BJ (cell line): ENCODE measurements at places on chromosomes 13 and 19. TPM values are rescaled to one million over a fixed set of nuclear protein-coding genes. Genes with fewer than 3 reads are reported as not detected.

- DNase-seq, result no peak
Measured at GRCh38 chr13:22009937-22010336, 339.1 kb downstream of the FGF9 start.

- no peak for DNase-seq
Measured at GRCh38 chr19:28602675-28603298, 610.2 kb downstream of the UQCRFS1 start.

Gene ZNF221
- polyA plus RNA-seq, result 0.64 and 1.2 TPM in 2 replicates

DNA sequence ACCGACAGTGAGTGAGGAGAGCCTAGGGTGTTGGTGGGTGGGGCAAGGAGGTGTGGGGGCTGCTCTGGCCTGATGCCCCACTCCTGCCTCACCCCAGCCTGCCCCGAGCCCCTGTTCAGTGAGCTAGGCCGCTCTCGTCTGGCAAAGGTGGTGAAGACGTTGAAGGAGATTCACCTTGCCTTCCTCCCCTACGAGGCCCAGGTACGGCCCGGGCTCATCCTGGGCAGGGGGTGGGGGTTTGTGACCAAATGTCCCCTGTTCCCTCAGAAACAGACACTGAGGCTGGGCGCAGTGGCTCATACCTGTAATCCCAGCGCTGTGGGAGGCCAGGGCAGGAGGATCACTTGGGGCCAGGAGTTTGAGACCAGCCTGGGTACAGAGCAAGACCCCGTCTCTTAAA lies 3.9 kb downstream of the STXBP2 start:
- no peak for DNase-seq

Gene GPR12
- polyA plus RNA-seq, result not detected in 2 replicates

DNA sequence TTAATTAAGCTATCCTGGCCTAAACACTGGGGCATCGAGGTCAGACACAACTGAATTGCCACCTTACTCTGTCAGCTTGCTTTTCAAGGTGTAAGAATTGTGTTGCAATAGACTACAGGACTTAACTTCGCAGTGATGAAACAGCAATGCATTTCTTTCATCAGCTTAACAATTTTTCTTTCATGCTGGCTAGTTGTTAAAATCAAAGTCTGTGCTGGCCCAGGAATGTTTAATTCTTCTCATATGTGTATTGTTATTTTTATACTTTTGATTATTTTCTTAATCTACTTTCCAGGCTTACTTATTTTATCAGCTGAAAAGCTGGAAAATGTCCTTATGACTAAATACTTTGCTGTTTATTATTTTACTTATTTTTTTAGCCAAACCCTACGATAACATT lies 79.7 kb downstream of the EFNB2 start:
- DNase-seq, result no peak

Gene KCTD4
- 0.10 and 0.15 TPM in 2 replicates for polyA plus RNA-seq

DNA sequence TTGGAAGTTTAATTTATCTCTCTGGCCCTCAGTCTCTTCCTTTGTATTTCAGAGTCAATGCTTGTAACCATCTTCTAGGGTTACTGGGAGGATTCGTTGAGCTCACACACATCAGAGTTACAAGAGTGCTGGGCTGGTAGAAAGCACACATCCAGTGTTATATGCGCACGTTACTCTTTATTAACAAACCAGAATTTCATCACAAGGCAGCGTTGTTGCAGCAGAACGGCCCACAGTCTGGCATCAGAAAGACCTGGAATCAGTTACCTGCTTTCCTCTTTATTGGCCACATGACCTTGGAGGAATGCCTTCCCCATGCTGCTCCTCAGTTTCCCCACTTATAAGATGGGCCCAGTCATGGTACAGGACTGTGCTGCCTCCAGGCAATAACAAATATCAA lies 3.9 kb downstream of the ZNF865 start:
- no peak for DNase-seq

DNA sequence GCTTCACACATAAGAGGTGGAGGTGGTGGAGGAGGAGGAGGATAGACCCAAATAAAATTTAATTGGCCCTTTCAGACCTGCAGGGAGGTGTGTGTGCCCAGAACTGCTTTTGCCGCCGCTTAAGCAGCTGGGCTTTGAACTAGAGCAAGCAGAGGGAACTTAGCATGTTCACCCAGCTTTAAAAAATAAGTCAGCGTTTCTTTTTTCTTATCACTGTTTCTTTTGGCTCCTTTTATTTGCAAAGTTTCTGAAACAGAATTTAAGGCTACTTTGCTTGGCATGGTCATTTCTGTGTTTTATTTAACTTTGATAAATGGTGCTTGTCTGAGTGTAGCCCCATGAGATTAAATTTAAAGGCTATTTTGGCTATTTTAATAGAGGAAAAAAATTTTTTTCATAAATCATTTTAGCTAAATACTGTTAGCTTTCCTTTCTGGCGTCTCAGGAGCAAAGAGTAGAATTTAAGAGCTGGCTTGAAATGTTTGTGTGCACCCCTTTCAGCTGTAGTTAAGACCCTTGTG lies 43.3 kb upstream of the RNF113B start:
- no peak for DNase-seq

DNA sequence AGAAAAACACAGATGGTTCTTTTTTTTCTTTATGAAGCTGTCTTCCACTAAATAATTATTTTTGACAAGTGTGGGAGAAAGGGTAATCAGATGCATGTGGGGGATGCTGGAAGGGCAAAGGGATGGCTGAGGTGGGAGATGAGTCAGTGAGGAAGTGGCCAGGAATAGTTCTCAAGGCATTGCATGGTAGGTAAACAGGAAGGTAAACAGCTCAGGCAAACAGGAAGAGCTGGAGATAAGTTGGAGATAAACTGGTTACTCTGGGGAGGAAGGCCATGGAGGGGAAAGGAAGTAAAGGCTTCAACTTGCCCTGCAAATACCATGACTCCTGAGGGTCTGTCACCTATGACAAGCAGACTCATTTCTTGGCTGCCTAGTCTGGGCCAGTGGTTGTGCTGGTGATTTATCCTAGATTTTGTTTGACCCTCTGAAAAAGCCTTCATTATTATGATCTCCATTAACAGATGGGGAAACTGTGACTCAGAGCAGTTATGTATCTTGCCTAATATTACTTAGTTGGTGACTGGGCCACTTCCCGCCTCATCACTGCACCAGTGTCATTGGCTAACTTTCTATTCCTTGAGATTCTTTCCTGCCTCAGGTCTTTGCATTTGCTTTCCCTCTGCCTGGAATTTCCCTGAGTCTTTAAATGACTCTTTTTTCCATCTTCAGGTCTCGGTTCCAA lies 17.1 kb downstream of the ACTL9 start:
- no peak for DNase-seq

DNA sequence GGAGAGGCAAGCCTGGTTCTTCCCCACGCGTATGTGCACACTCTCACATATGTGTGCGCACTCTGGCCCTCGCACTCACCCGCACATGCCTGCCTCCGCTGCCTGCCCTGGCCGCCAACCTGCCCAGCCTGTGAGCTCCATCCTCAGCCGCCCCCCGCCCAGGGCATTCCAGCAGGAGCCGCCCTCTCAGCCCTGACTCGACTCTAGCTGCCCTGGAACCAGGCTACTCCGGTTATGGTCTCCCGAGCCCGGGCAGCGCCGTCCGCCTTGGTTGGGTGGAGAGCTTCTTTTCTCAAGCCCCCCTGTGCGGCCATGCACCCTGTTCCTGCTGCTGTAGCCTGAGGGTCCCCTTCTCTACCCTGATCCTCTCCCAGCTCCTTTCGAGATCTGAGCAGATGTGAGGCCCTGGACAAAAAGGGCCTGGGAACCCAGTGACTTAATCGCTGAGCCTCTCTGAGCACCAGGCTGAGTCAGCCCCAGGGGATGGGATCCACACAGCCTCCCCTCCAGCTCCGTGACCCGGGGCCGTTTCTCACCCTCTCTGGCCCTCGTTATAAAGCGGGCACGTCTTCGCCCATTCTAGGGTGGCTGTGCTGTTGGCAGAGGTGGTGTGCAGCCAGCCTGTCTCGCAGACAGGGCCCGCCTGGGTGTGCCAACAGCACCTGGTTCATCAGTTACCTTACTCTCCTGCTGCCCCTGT lies 191.5 kb downstream of the TEX29 start:
- DNase-seq, result no peak

GRCh38 chr13:23753458-23753857 lies 135.7 kb downstream of the MIPEP start:
- DNase-seq, result no peak

GRCh38 chr13:80157261-80157932 lies 183.5 kb downstream of the SPRY2 start:
- no peak for DNase-seq

Gene AMER2
- not detected in 2 replicates for polyA plus RNA-seq

GRCh38 chr13:113756441-113757097 lies 2.5 kb upstream of the TMEM255B start:
- no peak for DNase-seq

Gene PSG7
- 0.16 and 0.17 TPM in 2 replicates for polyA plus RNA-seq

GRCh38 chr13:44818428-44818827 lies 170.8 kb downstream of the NUFIP1 start:
- DNase-seq, result no peak

- no peak for DNase-seq
Measured at GRCh38 chr19:31913103-31913661, 432.2 kb upstream of the ZNF507 start.

- no peak for DNase-seq
Measured at GRCh38 chr19:8242211-8242821, 33.1 kb downstream of the CERS4 start.

- no peak for DNase-seq
Measured at GRCh38 chr13:113814435-113814821, 49.4 kb downstream of the GAS6 start.

DNA sequence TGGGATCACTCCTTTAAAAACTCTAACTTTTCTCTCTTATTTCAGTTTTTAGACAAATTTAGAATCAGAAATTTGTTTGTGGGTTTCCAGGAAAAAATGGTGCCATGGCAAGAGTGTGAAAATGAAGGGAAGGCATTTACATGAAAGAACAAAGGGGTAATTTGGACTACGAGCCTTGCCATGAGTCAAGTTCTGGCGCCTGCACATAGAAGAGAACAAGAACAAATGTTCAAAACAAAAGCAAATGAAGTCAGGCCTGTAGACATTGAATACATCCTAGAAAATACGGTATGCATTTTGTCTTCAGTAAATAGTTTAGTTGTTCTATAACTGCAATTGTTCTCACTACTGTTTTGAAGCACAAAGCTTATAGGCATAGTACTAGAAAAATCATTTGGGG lies 1390.5 kb downstream of the EFNB2 start:
- DNase-seq, result no peak

- no peak for DNase-seq
Measured at GRCh38 chr13:95644601-95645052, at the start of gene DZIP1. TSS of gene DZIP1 (minus strand) at chr13:95644706. CDS start at chr13:95642029, 2,677 bp downstream.

DNA sequence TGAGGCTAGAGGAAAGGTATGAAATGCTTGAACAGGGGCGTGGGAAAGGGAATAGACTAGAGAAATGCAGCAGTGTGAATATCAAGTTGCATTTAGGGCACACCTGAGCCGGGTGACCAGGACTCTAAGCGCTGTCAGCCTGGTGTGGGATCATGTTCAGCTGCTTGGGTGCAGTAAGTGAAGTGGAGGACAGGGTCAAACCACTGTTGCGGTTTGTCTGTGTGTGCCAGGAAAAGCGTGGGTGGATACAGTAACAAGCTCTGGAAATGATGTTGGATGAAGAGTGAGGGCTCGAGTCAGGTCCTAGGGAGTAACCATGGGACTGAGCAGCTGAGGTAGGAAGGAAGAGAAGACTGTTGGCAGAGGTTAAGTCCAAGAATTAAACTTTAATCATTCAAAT lies 15.8 kb downstream of the DGKH start:
- DNase-seq, result no peak

Gene COX7A1
- polyA plus RNA-seq, result 193 and 569 TPM in 2 replicates

Gene ZNF229
- 4.5 and 8.4 TPM in 2 replicates for polyA plus RNA-seq

- no peak for DNase-seq
Measured at GRCh38 chr19:1268226-1269064, 687 bp upstream of the CIRBP start.

Gene CABP5
- not detected in 2 replicates for polyA plus RNA-seq

Gene ADGRE1
- polyA plus RNA-seq, result not detected in 2 replicates

Gene ZNF266
- polyA plus RNA-seq, result 16.6 and 21.4 TPM in 2 replicates

Gene ATP4B
- polyA plus RNA-seq, result not detected in 2 replicates

DNA sequence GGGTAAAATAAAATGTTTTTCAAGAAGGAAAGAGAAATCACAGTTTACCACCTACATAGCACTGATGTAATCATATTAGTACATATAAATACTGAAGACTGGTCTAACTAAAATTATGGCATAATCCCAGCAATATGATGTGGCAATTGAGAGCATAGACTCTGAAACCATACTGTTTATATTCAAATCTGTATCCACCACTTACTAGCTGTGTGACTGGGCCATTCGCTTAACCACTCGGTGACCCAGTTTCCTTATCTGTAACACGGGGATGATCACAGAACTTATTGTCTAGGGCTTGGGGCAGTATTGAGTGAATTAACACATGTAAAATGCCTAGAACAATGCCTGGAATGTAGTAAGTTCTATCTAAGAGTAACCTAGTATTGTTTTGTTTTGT lies 13.1 kb upstream of the GTF3A start:
- DNase-seq, result no peak

Gene CYP2A6
- polyA plus RNA-seq, result not detected in 2 replicates

Gene CYP2A7
- not detected in 2 replicates for polyA plus RNA-seq

DNA sequence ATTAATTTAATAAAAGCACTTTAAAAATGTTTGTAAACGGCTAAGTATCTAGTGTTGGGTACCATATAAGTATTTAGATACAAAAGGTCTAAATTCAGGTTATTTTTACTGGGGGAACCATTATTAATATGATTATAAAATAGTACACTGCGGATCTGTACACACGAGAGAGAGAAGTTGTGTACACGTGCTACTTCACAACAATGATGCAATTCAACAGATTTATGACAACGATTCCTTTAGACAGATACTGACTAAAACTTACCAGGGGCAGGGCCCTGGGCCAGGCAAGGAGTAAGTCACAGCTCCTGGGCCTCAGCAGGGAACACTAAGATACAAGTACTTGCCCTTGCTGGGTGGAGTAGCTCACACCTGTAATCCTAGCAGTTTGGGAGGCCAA lies 29.1 kb upstream of the TPTE2 start:
- DNase-seq, result no peak
